Frontal cortex (tissue), 4 donors: ENCODE measurements at places on chromosomes 11 and 22. TPM values are rescaled to one million over a fixed set of nuclear protein-coding genes. Genes with fewer than 3 reads are reported as not detected.

DNA sequence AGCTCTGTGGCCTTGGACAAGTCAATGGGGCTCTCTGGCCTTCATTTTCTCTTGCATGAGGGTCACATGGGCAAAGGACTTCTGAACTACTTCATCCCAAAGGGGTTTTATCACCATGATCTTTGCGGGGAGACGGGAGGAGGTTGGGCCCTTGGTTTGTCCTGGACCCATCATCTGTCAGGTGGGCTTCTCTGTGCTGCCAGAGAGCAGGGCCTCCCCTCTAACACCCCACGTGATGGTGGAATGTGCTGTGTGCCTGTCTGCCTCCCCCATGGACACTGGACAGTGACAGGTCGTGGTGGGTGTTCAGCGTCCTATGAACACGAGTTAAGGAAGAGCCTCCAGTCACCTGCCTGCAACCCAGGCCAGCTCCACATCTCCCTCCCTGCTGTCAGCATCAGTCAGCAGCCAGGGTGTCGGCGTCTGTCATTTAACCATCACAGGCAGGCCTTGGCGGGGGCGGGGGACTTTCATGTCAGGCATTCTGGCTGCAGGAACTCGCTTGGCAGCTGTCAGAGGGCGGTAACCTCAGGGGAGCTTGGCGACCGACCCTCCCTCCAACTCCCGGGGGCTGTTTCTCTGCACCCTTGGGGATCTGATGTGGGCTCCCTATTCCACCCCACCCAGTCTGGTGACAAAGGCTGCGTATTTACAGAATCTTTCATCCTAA lies 2.6 kb upstream of the SUN2 start:
- DNase-seq = no peak

DNA sequence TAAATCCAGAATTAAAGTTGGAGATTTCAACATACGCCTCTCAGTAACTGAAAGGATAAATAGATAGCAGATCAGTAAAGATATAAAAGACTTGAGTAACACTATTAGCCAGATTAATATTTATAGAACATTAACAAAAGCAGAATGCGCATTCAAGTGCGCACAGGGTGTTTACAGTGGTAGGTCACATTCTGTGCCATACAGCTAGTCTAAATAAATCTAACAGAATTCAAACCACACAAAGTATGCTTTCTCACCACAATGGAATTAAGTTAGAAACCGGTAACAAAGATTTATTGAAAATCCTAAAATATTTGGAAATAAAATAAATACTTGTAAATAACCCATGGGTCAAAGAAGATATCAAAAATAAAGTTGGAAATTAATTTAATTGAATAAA lies 341.0 kb downstream of the DYNC2H1 start:
- no peak for DNase-seq

DNA sequence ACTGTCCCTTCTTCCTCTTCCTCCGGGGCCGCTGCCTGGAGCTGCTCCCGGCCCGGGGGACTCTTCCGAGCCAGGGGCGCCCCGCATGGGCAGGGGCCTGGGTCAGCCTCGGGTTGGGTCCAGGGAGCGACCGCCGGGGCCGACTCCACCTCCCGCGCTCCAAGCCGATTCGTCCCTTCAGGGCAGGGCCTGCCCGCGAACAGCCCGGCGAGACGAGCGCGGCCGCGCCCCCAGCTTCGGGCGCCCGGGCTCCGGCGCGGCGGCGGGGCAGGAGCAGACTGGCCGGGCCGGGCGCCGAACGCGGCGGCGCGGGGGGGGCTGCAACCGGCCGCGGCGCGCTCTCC lies at the start of gene LARGE1:
Gene LARGE1, minus strand, starts transcription at position 280 of the 344 bp plus-strand sequence.
- no peak for DNase-seq

DNA sequence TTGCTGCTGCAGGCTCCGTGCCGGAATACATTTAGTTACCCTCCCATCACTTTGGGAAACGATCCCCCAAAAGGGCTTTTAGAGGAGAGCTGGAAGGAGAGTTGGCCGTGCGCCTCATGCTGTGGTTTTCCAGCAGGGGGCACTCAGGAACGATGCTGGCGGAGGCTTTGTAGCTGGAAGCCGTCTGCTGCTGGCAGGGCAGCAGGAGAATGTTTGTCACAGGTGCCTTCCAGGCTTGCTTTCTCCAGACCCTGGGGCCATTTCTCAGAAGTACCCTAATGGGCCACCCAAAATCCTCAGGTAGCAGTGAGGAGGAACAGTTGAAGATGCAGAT lies 30.0 kb upstream of the CABP7 start:
- peak; percentile 53 for DNase-seq

APOA1 gene
- not detected for total RNA-seq

B4GALNT4 gene
- total RNA-seq = 88.9 TPM

DEPDC7 gene
- total RNA-seq = 1.6 TPM

SERHL2 gene
- 4.9 TPM for total RNA-seq

KCNK4 gene
- total RNA-seq = 1.6 TPM
